Activated CD4-positive, alpha-beta T cell treated with anti-CD3 and anti-CD28 coated beads, Interleukin-10, Interleukin-2, amounts not matched to agents 100 ng/mL and 50 ng/mL, durations not matched to agents 16 hours and 8 hours (primary cell): ENCODE measurements at places on chromosomes 12 and 14.
A peak's percentile ranks its signal among the peaks of the same experiment; 100 is the strongest.

DNA sequence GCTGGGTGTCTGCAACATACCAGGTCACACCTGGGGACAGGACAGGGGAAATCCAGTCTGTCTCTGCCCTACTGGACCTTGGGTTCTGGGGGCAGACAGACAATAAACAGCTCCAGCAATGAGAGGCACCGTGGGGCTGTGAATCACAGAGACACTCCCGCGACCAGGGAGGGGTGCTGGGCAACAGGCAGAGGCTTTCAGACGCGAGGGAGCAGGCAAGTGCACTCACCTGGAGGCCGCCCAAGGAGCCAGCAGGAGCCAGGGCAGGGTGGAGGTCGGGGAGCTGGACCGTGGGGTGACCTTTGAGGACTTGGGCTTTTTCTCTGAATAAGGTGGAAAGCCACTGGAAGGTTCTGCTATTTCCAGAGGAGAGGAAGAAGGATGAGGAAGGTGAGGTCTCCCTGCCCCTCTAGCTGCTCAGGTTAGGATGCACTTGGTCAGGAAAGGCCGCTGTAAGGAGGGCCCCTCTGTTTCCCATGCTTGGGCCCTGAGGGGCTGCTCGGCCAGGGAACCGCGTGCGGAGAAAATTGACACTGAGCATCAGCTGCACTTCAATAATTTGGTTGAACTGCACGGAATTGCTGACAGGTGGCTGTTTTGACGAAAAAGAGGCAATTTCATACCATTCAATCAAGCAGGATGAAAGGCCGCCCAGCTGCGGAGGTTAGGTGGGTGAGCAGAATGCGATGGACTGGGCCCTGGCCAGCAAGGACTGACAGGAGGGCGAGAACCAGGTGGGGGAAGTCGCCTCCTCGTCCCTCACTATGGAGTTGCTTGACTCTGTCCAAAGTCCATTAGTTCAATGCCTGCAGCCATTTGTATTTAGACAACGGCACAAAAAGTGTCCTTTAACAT lies 42.2 kb downstream of the JAG2 start:
- no peak for DNase-seq

- peak; percentile 56 for DNase-seq
Observed at GRCh38 chr12:2052826-2053678, at the start of gene CACNA1C. Gene CACNA1C, plus strand, starts transcription at chr12:2052987. Its CDS starts 576 bp downstream, at chr12:2053563.

GRCh38 chr14:78131616-78132015 lies 38.6 kb upstream of the NRXN3 start:
- DNase-seq: no peak

GRCh38 chr12:131565267-131566015 lies 145.4 kb upstream of the SFSWAP start:
- no peak for DNase-seq

- DNase-seq: no peak
Observed at GRCh38 chr14:20698934-20699333, 10.4 kb downstream of the ANG start.

DNA sequence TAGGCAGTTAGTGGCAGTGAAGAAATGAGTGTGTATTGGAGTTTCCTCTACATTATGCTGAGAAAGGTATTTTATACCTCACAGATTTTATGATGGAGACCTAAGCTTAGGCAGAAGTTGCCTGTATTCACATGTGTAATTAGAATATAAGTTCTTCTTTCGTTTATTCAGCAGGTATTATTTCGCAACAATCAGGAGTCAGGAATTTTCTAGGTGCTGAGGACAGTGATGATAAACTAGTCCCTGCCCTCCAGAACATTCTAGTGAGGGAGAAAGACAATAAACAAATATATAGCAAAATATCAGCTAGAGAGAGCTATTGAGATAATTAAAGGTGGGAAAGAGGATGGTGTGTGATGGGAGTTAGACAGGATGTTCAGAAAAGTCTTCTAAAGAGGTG lies 345.7 kb downstream of the GRIN2B start:
- no peak for DNase-seq

DNA sequence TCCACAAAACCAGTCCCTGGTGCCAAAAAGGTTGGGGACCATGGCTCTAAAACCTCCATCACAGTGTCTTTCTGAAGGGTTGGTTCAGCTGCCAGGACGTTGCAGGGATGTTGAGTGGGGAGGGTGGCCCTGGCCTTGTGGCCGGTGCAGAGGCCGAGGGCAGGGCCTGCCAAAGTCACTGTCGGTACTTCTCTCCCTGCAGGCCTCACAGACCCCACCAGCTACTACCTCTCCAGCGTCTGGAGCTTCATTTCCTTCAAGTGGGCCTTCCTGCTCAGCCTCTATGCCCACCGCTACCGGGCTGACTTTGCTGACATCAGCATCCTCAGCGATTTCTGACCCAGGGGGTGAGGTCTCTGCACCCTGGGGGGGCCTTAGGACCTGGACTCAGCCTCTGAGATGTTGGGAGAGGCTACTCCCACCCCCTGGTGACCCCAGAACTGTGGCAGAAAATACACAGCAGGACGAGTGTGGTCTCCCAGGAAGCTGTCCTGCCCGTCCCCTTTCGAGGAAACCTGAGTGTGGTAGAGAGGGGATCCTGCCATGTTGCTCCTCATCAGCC lies 7.0 kb downstream of the SLC48A1 start:
- DNase-seq: no peak

DNA sequence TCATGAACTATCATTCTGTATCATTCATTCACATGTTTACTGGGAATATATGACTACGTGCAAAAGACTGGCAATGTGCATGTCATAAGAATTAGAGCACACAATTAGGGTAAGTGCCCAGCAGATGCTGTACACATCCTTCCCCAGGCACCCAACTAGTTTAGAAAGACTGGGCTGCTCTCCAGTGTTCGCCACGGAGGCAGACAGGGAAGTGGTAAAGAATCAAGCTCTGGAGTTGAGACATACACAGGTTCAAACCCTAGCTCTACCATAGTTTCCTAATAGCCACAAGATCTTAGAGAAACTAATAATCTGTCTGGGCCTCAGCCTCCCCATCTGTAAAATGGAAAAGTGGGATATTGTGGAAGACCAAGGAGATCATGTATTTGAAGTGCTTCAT lies 6.8 kb downstream of the TMCC3 start:
- DNase-seq: no peak

- no peak for DNase-seq
Observed at GRCh38 chr14:87109271-87109670, 883.7 kb downstream of the GALC start.

- no peak for DNase-seq
Observed at GRCh38 chr12:116416166-116416565, 138.7 kb upstream of the MED13L start.

- DNase-seq: peak; percentile 32
Observed at GRCh38 chr14:58362798-58363412, 32.8 kb upstream of the TOMM20L start.

GRCh38 chr12:111754671-111755070 lies 12.1 kb upstream of the ALDH2 start:
- DNase-seq: no peak

GRCh38 chr12:6551063-6551461 lies 4.8 kb downstream of the IFFO1 start:
- DNase-seq: no peak

DNA sequence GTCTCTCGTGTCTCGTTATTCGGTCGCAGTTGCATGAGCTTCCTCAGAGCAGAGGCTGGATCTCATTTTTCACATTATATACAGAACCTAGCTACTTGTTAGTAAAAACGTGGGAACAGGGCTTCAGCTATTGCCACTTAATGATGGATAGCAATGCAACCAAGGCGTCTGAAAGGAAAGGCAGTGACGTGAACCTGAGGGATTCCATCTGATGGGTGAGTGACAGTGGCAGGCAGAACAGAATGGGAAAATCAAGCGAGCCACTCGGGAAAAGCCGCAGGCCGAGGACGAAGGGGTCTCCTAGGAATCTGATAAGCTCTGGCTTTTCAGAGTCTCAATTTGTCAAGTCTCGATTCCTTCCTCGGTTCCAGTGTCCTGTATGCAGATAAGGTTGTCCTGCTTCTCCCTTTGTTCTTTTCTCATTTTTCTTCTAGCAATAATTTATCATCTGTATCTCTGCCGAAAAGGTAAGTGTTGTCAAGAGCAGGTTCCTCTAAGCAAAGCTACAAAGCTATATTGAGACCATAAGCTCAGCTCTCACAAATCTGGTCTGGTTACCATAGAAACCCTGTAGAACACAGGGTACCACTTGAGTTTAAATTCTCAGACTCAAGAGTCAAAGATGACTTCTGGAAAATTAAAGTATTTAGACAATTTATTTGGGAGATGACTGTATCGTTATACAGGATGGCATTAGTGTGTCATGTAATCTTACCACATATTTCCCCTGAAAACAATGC lies 416.6 kb downstream of the GLT1D1 start:
- no peak for DNase-seq

GRCh38 chr12:55847603-55848291 lies 5.0 kb upstream of the MMP19 start:
- peak; percentile 44 for DNase-seq

- no peak for DNase-seq
Observed at GRCh38 chr12:113473942-113474341, 2.3 kb upstream of the LHX5 start.

DNA sequence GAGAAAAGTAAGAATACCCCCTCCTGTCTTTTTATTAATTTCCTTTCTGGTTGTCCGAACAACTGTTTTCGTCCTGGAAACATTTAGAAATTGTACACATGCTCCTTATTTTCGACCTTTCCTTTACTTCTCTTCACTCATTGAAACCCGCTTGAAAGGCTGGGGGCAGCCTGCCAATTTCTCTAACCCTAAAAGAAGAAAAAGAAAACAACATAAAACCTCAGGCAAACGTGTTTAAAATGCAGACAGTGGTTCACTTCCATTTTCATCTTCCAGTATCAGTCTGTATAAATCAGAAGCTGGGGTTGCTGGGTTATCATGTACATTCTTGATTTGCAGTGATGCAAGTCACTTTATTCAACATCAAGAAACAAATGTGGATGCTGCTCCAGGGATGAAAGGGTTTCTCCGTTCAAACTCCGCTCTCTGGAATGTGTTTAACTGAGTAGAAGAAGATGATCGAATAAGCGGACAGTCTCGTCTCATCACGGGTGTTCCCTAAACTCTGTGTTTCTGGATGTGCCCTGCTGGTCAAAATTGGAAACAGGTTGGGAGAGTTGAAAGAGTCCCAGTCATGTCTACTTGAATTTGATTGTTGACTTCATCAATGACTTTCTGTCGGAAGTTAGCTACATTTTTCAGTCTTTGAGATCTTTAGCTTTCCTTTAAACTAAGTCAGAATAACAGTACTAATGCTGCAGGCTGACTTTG lies 1042.2 kb downstream of the BCL11B start:
- DNase-seq: peak; percentile 21

GRCh38 chr12:78186670-78187069 lies 356.0 kb downstream of the NAV3 start:
- no peak for DNase-seq

GRCh38 chr12:120956579-120957300 lies 21.6 kb upstream of the HNF1A start:
- no peak for DNase-seq

DNA sequence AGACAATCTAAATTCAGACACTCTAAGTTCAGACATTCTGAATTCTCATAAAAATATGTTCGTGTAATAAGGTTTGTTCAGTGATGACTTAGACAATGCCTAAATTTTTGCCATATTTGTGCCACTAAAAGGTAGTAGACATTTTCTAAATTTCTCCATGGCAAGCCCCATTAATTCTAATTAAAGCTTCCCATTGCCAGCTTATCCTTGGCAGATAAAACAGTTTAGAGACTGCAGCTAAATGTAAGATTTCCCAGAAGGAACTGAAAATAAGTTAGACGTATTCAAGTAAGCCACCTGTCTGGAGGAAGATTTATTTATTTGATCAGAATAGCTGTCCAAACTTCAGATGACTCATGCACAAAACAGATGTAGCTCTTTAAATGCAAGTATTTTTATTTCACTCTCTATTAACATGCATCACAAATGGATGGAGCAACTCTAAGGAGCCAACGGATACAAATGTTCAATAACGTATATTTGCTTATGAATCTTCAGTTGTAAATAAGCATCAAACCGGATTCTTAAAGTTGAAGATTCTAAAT lies 130.4 kb downstream of the SLC2A13 start:
- no peak for DNase-seq

DNA sequence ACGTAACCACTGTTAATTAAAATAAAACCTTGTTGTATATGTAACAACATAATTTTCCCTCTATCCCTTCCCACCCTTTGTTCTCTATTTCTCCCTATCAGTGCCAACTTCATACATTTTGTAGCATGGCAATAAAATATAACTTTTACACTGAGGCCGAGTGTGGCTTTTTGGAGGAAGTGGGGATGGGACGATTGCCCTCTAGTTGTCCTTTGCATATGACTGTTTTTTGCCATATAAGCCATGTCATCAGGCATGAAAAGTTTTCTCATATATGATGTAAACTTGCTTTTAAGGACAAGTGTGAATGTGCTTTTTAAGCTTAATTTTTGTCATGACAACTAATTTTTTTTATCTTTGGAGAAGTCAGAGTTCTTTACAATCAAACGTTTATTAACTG lies 6.2 kb upstream of the CCT2 start:
- peak; percentile 21 for DNase-seq

GRCh38 chr12:124993626-124994436 lies at the start of gene BRI3BP:
Gene BRI3BP, plus strand, starts transcription at chr12:124993645. Its CDS starts 146 bp downstream, at chr12:124993791.
- DNase-seq: peak; percentile 87

- DNase-seq: no peak
Observed at GRCh38 chr14:100789460-100790417, 36.2 kb upstream of the MEG3 start.

- DNase-seq: no peak
Observed at GRCh38 chr12:87150969-87151662, 878.1 kb downstream of the C12orf50 start.

DNA sequence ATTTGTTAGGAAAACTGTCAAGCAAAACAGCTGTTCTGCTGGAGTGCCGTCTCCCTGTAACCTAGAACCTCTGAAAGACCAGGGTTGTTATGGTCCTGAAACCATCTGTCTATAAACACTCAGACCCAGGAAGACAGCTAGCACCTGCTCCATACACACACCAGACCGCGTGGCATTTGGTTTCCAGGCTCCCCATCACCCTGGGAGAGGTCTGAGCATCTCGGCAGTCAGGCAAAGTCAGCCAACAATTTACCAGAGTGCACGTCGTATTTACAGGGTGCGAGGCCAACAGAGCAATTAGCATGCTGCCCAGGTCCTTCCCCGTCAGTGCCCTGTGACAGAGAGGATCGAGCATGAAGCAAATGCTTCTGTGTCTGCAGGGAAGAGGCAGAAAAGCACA lies 272.5 kb downstream of the SLC15A4 start:
- no peak for DNase-seq

DNA sequence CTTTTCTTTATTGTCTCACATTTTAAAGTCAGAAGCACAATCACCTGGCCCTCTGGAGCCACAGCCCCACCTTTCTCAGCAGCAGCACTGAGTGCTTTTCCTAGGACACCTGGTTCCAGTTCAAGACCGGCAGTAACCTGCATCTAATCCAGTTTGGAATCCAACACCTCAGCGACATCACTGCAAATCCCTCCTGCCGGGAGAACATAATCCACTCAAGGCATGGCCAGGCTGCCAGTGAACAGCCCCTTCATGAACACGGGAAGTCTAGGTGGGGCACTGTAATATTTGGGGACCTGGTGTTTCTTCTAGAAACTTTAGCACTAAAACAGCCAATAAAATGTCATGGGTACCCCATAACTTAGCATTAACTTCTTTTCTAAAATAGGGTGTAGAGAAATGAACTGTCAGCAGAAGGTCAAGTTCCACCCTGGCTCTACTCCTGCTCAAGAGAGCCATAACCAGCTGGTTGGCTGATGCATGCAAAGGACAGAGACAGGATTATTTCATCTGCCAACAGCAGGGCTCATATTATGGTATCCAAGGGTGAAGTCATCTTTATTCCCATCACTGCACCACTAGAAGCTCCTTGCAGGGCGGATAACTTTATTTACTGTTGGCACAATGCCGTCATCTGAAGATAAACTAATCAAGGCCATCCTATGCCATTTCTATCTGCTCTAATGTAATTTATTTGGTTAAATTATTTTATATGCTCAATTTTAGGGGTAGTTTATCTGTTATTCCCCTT lies 76.7 kb downstream of the TTC7B start:
- DNase-seq: no peak
